Jurkat, Clone E6-1 (cell line): ENCODE measurements at places on chromosomes 12 and 14.
A peak's percentile ranks its signal among the peaks of the same experiment; 100 is the strongest.

- no peak for DNase-seq
Observed at GRCh38 chr12:19387161-19387560, 52.1 kb upstream of the AEBP2 start.

- DNase-seq: no peak
Observed at GRCh38 chr12:54444206-54444605, 25.1 kb upstream of the ITGA5 start.

GRCh38 chr12:46459861-46460545 lies 87.4 kb upstream of the SLC38A2 start:
- peak; percentile 39 for DNase-seq

GRCh38 chr12:78402366-78403134 lies 462.0 kb upstream of the SYT1 start:
- no peak for DNase-seq

GRCh38 chr14:22383515-22384166 lies 205.4 kb downstream of the DAD1 start:
- no peak for DNase-seq

DNA sequence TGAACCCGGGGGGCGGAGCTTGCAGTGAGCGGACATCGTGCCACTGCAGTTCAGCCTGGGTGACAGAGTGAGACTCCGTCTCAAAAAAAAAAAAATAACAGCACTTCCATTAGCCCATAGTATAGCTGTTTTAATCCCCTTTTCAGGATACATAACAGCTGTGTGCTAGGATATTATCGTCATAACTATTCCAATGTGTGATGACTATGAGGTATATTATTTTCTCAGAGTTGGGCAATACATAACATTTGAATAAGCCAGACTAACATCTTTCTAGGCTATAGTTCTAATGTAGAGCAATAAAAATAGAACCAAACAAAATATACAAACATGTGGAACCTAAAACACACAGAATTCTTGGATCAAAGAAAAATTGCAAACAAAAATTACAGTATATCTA lies 57.1 kb downstream of the MARK3 start:
- no peak for DNase-seq

- DNase-seq: no peak
Observed at GRCh38 chr12:15608941-15609340, 180.2 kb downstream of the EPS8 start.

DNA sequence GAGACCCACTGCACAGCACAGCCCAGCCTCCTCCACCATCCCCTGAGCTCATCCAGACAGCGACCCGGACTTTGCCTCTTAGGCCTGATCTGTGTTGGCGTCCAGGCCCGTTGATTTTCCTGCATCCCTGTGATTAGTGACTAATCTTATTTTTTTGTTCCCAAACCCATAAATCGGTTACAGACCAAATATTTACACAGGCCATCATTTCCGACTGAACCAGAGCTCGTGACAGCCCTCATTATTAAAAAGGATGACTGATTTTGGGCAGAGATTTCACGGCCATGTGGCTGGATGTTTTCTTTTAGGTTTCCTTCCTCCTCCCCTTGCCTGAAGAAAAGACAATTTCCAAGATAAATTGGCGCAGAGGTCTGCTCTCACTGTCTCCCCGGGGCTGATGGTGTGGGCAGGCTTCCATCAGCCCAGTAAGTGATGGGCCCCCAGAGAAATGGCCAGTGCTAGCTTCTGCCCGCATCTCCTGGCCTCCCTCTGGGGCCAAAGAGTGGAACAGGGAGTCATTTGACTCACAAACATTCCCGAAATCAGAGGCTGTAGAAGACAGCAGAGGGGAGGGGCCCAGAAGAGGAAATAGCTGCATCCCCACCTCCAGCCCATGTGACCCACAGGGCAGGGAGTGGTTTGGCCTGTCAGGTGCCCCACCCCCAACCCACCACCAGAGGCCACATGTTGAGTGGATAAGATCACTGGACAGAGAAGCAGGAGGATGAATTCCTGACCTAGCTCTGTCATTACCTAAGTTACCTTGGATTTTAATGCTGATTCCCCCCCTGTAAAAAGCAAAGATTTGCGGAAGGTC lies 283.5 kb downstream of the KSR2 start:
- no peak for DNase-seq

DNA sequence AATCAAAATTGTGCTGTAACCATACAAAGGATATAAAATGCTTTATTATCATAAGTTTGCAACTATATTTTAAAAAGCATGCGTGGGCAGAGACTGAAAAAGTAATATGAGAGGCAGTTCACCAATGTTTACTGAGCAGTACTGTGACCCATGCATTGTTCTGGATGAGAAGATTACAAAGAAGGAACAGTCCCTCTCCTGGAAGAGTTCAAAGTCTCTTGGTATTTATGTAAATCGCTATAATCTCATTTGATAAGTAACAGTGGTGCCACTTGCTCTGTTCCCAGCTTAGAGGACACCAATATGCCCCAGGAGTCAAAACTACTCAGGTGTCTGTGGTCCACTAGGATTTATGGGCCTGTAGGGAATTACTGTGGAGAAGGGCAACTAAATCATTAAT lies 2.1 kb upstream of the CMAS start:
- no peak for DNase-seq

DNA sequence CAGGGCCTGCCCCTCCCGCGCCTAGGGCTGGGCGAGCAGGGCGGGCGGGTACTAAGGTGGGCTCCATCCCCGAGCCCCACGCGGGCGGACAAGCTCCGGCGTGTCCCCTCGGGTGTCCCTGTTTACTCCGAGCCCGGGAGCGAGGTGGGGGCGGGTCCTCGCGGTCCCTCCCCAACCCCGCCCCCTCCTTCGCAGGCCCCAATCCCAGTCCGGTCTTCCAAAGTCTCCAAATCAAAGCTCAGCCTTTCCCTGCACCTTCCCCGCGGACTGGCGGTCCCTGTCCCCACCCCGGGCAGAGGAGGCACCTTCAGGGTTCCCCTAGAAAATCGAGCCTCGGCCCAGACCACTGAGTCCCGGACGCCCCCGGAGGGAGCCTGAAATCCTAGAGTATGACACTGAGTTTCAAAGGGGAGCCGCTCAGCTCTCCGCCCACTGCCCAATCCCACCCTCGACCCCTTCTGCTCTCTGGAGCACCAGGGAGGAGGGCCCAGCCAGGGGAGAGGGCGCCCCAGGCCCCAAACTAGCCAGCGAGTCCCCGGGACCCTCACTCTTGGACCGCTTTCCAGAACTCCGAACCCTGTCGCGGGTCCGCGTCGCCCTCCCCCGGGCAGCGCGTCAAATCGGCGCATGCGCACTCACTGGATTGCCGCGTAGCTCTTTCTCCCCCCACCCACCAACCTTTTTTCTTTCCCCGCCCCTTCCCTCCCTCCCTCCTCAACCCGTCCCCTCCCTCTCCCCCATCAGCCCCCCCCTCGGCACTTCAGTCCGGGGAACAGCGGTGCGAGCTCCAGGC lies at the start of gene LRP1:
TSS of gene LRP1 (plus strand) at position 758 of the 793 bp plus-strand sequence. CDS start 482 bp downstream, outside the sequence.
- DNase-seq: peak; percentile 76

- DNase-seq: peak; percentile 81
Observed at GRCh38 chr14:93103392-93104080, 12.2 kb downstream of the ITPK1 start.
